ENCODE measurements at places on chromosomes 4 and X.

DNA sequence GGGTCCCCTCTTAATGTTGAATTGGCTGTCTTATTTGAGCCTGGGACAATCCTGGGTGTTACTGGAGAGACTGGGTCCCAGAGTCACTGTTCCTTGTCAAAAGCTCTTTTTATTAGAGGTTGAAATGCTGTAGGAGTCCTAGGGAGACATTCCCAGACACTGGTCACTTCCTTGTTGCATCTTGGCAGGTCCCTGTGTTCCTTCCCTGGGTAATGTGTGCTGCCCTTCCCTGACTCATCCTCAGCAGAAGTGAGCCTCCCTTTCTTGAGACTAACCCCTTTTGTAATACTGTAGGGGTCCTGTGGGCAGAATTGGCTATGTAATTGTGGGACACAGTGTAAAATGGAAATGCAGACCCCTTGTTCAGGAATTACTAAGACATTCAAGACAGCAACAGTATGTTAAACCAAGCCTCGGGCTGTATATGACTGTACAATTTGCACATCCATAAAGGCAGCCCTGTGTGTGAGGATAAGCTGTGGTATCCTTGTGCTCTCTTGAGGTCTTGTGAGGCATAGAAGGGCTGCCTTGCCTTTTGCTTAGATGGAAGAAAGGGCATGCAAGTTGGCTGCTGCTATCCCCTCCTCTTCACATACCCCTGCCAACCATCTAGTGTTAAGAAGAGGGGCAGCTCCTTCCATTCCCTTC is 53.5 kb downstream of the DCLK2 start:
- DNase-seq, result no peak

GRCh38 chr4:172018358-172018757 is 205.2 kb downstream of the GALNTL6 start:
- DNase-seq, result no peak

DNA sequence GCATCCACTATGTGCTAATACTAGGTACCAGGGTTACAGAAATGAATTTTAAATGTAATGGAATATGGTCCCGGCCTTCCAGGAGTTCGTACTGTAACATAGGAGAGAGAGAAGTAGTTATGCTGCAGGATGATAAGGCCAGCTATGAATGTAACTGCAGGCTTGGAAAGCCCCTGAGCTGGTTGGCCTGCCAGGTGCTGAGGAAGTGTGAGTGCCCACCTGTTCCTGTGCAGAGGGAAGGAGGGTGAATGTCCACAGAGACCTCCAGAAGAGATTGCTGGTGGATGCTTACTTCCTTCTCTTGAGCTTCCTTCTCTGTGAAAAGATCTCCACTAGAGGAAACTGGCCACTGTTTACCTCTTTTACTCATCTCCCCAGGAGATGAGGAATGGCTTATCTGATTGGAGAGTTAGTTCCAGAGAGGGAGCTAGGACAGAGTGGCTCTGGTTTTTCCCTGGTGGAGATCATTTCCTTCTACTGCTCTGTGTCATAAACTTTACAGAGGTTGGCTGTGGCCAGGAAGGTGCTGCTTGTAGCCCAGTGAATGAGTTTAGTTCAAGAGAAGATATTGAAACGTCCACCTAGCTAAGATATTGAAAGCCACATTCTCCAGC is 114.0 kb upstream of the LNX1 start:
- no peak for DNase-seq

DNA sequence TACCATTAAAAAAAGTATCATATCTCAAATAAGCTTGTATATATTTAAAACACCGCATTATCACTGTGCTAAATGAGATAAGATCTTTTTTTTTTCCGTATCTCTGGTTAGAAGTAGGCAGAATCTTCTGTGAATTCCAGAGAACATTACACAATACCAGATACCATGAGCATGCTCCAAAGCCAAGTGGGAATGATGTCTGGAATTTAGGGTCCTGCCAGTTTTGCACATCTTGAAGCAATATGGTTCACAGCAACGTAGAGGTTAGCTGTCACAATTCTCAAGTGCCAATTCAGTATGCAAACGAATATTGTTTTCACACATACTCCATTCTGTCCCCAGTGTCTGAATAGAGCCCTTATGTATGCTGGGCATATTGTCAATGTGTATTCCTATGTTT is 127.5 kb upstream of the NEIL3 start:
- DNase-seq, result no peak

- no peak for DNase-seq
These were observed 179.6 kb upstream of the RBPJ start for GRCh38 chr4:26141051-26141721.

- DNase-seq, result no peak
These were observed 46.4 kb upstream of the SPRY1 start for GRCh38 chr4:123350191-123350544.

DNA sequence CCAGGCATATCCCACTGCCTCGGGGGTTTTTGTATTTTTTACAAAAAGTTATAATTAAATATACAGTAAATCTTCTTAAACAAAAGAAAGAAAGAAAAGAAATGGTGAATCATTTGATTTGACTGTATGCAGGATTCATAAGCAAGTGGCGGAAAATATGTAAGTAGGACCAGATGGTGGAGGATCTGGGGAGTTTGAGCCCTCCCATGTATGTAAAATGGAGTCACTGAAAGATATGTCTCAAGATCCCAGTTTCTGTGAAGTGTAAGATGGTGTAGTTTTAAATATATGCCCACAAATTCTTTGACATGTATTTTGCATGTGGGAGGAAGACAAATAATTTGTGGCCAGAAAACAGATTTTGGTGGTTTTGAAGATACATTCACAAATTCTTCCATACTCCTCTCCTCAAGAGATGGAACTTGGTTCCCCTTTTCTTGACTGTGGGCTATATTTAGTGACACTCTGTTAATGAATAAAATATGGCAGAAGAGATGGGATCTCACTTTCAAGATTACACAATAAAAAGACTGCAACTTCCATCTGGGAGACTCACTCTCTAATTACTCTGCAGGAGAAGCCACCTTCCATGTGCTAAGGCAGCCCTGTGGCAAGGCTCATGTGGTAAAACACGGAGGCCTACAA is 133.6 kb upstream of the S100G start:
- no peak for DNase-seq

Measured in Daoy (cell line).